ENCODE measurements at places on chromosomes 2 and 18.

- DNase-seq, result no peak
Measured at GRCh38 chr2:69774984-69775982, 33.3 kb downstream of the ANXA4 start.

- no peak for DNase-seq
Measured at GRCh38 chr2:167136879-167137596, 248.8 kb downstream of the XIRP2 start.

DNA sequence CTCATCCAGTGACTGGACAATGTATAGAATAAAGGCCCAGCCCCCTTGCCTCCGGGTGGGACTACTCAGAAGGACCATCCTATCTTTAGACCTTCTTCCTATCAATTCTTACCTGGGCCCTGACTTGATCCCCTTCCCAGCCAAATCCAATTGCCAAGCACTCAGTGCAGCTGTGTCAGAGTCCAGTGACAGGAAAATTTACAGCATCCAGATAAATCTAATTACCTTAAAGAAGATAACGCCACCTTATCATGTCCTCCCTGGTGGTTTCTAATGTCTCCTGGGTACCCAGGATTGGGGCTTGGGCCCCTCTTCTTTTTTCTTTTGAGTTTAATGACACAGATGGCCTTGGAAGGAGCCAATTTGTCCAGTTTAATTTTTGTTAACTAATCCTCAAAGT is 19.3 kb downstream of the LHCGR start:
- no peak for DNase-seq

- DNase-seq, result peak; percentile 86
Measured at GRCh38 chr2:230007931-230008707, 60.6 kb downstream of the SLC16A14 start.

GRCh38 chr2:172596776-172597175 is 40.9 kb downstream of the PDK1 start:
- no peak for DNase-seq

DNA sequence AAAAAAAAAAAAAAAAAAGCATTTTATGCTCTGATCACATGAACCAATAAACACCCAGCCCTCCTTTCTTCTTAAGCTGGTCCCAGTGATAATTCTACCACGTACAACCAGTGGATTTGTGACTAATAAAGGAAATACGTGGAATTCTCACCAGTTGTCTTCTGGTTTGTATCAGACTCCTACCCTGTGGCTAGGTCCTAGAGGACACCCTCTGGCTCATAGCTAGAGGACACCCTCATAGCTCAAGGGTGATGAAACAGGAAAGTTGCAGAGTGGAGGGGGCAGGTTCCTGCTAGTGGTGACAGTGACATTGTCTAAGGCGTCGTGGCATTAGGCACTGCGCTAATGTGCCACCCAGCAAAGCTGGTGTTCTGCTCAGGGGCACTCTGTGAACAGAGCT is 167.8 kb downstream of the BCL11A start:
- DNase-seq, result no peak

DNA sequence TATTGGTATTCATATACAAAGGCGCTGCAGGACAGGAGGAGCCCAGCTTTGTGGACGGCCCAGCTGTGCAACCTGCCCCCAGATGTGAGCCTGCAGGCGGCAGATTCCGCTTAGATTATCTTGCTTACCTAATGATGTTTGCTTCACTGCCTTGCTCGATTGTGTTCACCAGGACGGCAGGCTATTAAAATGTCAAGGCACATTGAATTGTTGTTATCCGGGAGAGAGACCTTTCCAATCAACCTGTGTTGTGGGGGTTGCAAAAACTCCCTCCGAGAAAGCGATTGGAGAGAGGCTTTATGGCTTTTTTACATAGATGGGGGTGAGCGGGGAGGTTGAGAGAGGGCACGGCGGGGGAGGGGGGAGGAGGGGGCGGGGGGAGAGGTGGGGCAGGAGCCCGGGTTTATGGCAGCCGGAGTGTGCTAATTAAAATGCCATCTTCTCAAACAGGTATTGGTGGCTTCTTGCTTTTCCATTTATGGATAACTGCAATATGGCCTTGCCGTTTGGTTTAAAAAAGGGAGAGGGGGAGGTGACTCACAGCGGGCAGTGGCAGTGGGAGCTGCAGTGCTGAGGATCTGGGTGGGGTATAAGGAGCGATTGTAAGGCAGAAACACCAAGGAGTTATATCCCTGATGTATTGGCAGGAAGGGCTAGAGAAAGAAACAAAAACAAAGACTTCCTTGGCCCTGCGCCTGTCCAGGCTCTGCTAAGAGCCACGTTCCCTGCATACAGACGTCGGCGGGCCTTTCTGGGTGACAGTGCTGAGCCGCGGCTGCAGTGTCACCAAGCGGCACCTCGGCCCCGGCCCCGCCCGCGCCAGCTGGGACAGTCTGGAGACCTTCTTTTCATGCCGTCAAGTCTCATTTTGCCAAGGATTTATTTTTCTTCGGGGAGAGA is 97.2 kb downstream of the INSIG2 start:
- peak; percentile 78 for DNase-seq

DNA sequence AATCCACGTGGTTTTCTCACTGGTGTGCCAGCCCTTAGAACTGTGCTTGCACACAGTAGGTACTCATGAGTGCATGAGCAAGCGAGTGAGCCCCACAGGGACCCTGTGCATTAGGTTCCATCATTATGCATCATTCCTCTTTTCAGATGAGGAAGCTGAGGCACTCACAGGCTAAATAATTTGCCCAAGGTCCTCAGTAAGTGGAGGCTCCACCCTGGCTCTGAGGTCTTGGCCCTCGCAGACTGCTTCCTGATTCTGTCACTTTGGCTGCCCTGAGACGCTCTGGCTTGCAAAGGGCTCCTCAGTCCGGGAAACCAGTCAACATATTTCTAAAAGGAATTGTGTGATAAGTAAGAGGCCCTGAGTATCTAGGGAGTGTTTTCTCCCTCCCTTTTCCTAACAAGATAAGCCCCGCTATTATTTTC is 71.7 kb downstream of the IL1R2 start:
- no peak for DNase-seq

GRCh38 chr2:111222204-111222866 is 101.6 kb downstream of the BCL2L11 start:
- DNase-seq, result no peak

DNA sequence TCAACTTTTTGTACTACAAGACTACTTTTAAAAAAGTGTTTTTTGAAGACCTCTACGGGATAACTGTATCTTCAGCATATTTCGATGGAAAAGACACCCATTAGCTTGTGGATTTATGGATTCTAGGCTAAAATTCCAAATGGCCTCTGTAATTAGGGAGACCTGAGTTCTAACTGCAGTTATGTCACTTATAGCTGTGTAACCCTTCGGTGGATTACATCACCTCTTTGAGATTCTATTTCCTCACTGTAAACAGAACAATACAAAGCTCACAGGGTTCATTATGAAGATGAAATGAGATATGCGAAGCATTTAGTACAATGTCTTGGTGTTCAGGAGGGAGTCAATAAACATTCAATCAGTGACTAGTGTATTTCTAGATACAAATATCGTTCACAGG is 24.2 kb downstream of the LMAN2L start:
- no peak for DNase-seq

DNA sequence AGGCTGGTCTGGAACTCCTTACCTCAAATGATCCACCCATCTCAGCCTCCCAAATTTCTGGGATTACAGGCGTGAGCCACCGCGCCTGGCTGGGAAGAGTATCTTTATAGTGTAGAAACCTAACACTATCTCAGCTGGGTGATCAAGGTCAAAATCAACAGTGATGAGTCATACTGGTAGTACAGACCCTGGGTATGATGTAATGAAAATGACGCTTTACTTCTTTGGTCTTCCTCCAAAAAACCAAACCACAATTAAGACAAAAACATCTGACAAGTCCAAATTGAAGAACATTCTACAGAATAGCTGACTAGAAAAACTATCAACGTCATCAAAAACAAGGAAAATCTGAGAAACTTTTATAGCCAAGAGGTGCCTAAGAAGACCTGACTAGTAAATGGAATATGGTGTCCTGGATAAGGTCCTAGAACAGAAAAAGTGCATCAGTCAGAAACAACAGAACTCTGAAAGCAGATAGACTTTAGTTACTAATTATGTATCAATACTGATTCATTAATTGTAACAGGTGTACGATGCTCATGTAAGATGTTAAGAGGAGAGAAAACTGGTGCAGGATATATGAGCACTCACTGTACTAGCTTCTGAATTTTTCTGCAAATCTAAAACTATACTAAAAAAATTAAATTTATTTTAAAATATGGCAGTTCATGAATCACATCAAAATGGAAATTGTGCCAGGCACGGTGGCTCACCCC is 25.4 kb downstream of the PDCL3 start:
- peak; percentile 40 for DNase-seq

GRCh38 chr2:112813280-112813966 is 23.2 kb downstream of the IL1B start:
- DNase-seq, result no peak

- DNase-seq, result peak; percentile 39
Measured at GRCh38 chr2:119517433-119517832, 6.8 kb downstream of the SCTR start.

DNA sequence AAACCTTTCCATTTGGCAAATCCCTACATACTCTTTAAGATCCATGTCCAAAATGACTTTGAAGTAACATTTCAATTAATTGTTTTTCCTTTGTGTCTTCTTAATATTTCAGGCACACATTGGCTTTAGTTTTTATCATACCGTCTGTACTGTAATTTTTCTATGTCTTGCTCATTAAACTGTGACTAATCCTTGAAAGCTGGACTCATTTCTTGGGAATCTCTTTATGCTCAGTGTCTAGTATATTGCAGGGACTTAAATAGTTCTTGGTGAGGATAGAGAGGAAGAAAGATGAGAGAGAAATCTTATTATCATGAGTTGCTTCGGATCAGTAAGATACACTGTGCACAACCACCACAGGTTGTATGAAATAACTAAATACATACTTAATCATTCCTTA is 448.3 kb upstream of the ST6GAL2 start:
- no peak for DNase-seq

DNA sequence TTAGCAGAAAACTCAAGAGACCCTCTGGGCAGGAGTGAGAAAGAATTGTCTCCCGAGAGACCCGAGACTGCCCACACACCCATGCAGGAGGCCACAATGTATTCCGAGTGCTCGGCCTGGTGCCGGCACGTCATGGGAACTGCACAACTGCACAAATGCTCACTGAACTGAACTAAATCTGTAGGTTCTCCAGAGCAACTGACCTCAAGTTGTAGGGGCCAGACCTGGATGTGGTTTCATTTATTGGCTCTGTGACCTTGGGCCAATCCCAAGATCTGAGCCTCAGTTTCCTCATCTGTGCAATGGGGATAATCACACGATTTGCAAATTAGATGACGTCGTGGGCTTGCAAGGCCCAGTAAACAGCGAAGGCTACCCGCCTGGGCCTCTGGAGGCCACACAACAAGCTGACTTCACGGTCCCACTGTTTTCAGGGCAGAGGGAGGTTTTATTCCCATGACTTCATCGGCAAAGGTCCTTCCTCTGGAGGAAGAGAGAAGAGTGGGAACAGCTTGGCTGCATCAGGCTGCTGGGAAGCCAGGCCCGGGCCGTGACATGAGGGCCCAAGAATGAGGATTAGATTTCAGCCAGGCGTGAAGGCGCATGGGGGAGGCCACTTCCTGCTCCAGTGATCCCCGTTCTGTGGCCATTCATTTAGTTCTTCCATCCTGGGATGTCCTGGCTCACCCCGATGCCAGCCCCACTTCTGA is 3.6 kb upstream of the ERFE start:
- no peak for DNase-seq

GRCh38 chr2:226578373-226578772 is 221.2 kb downstream of the IRS1 start:
- DNase-seq, result no peak

GRCh38 chr2:241339839-241340630 is 16.1 kb upstream of the FARP2 start:
- DNase-seq, result no peak

GRCh38 chr2:65351234-65351947 is 81.0 kb downstream of the SPRED2 start:
- no peak for DNase-seq

DNA sequence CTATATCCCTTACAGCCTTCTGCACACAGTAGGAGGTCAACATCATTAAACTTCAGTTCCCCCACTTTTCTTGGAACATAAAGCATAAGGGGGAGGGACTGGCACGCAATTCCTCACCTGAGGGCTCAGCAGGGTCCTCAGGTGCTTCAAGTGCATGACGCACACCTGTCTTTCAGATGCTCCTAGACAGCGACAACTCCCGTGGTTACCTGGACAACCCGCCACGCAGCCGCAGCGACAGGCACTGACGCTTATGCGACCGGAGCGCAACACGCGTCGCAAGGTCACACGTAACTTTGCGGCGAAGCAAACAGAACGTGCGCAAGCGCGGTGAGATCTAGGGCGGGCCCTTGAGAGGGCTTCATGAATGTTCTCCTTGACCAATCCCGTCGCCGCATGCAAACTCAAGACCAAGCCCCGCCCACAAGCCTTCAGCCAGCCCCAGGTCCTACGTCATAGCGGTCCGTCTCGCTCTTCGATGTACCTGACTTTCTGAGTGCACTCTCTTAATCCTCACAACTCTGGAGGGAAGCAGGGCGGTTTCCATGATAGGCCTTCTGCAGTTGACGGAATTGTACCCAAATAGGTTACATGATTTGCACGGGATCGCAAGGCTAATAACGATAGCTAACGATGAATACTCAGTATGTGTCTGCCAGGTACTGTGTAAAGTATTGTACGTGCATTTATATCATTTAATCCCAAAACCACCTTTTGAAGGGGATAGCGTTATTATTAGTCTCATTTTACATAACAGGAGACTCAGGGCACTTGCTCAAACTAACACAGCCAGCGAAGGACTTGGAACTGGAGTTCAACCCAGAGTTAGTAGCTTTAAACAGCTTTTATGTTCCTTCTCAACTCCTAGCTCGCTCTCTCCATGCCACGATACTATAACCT is at the start of gene IFT172:
TSS of gene IFT172 (minus strand) at position 246 of the 900 bp plus-strand sequence. CDS start at position 156, 90 bp downstream.
- DNase-seq, result peak; percentile 96

DNA sequence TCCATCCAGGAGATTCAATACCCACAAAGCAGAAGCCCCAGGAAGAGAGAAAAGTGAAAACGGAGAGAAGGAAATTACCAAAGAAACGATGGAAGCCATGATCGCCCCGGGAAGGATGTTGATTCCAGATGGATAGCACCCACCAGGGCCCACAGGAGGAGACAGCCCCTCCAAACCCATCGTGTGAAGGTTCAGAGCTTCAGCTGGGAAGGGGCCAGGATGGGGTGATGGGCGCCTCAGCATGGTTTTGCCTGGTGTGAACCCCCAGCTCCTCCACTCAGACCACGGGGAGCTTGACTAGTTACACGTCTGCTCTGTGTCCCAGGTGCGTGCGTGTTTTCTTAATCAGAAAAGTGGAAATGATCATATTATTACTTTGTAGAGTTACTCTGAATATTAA is 264.5 kb downstream of the EIPR1 start:
- no peak for DNase-seq

Measured in activated T-cell treated with anti-CD3 and anti-CD28 coated beads, Interleukin-2, amount 50 U/mL, for 24 hours (primary cell).